ENCODE measurements at places on chromosomes 1 and 21.

DNA sequence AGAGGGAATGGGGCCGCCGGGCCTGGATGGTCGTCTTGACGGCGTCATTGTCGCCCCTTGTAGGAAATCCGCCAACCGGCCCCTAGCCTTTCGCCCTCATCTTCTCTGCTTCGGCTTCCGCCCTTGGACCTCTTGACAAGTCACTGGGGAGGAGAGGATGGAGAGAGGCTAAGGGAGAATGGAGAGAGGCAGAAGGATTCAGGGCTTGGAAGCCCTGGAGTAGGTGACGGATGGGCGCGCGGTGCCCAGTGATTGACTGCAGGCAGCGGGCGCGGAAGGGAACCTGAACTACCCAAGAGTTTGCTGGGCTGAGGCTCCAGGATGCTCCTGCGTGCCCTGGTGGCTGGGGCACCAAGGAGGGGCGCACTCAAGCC is 651 bp downstream of the PDE4B start:
- no peak for DNase-seq

DNA sequence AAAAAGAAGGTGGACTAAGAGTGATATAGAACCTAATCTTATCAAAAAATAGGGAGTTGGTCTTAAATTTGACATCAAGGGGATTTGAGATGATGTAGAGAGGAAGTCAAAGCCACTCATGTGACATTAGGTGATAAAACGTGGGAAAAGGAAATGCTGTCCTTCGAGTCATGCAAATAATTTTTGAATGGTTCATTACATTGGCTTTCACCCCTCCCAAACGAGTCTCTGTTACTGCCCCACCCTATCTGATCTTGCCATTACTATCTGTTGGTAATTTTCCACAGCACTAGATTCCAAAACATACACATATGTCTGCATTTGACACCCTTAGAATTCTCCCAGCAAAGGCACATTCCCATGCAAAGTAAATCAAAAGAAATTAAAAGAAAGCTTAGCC is 531.1 kb upstream of the ADAMTS5 start:
- DNase-seq, result no peak

- DNase-seq, result no peak
These were observed 2.5 kb downstream of the KRTAP10-4 start for GRCh38 chr21:44576025-44576420.

GRCh38 chr1:247338723-247339275 is 7.1 kb upstream of the ZNF496 start:
- DNase-seq, result no peak

All from activated T-helper 1 cell treated with anti-CD3 and anti-CD28 coated beads, Interleukin-2, amount 50 U/mL, for 16 hours (primary cell).